ENCODE measurements at places on chromosomes 1 and 21.

- DNase-seq: peak; percentile 78
These were observed 148.6 kb downstream of the PPIAL4G start for GRCh38 chr1:148334339-148335130.

GRCh38 chr1:167105271-167106118 is 11.6 kb downstream of the STYXL2 start:
- DNase-seq: no peak

DNA sequence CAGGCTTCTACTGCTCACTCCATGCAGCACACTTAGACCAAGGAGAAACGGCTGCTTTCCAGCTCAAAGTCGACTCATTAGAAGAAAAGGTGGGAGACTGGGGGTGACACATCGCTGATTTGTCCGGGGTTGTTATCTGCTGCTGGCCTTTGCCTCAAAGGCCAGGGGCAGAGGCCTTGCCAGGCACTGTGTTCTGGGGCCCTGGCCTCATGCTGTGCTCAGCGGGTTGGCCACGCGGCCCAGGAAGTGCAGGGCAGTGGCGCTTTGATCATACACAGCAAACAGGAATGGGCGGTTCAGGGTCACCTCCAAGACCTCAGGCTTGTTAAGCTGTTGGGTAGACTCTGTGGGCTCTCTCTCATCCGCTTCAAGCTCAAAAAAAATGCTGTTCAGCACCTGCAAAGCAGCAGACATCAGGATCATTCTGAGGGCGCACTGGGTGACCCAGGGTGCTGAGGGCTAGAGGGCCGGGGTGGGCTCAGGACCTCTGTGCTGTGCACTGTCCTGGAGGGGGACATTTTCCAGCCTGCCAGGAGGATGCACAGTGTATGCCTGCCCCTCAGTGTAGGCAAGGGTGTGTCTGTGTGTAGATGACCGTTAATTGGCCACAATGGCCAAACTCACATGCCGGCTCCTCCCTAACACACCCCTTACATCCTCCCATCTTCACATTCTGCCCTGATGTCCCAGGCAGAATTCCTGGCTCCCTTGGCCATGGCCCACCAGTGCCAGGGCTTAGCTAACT is 10.8 kb downstream of the AGT start:
- DNase-seq: no peak

GRCh38 chr1:87403061-87403820 is 74.6 kb downstream of the LMO4 start:
- no peak for DNase-seq

DNA sequence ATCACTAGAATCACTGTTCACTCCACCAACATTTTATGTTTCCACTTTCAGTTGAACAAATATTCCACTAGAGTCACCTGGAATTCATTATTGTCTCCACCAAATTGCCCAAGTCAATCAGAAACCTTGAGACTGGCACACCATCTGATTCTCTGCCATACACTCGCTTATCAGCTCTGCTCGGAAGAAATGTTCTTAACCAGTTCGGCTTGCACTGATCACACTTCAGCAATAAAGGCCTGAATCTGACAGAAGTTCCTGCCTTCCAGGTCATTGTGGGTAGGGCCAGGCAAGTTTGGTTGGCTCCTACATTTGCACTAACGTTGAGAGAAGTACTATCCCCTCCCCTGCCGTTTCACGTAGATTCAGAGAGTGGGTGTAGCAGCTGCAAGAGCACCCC is 10.0 kb downstream of the TPM3 start:
- no peak for DNase-seq

DNA sequence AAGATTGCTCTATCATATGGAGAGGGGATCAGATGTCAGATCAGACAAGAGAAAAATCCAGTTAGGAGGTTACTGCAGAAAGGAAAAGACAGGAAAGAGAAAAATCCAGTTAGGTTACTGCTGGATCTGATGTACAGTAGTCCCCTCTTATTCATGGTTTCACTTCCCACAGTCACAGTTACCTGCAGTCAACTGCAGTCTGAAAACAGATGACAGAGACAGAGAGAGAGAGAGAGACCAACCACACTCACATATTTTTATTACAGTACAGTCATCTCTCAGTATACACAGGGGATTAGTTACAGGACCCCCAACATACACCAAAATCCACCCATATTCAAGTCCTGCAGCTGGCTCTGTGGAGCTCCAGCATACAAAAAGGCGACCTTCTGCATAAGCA is 29.3 kb downstream of the NUP133 start:
- no peak for DNase-seq

DNA sequence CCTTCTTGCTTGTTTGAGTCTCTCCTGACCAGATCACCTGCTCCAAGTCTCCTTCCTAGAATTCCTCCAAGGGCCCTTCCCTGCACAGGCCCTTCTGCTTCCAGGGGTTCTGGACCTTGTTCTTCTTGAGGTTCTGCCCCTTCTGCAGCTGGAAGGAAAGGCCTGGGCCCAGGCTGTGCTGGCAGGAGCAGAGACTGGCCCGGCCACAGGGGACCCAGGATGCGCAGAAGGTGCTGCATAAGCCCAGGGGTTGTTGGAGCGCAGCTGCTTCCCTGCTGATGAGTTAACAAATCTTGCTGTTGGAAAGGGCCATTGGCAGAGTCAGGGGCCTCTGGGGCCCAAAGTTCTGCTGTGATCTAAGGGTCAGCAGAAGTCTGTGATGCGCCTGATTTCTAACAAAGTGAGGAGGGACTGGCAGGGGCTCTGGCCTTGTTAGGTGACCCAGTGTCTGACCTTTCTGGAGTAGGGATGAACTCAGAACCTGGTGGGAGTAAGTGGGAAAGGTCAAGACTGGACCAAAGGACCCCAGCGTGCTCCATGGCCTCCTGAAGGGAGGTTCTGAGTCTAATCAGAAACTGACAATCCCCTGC is 509.8 kb downstream of the PTPRU start:
- no peak for DNase-seq

DNA sequence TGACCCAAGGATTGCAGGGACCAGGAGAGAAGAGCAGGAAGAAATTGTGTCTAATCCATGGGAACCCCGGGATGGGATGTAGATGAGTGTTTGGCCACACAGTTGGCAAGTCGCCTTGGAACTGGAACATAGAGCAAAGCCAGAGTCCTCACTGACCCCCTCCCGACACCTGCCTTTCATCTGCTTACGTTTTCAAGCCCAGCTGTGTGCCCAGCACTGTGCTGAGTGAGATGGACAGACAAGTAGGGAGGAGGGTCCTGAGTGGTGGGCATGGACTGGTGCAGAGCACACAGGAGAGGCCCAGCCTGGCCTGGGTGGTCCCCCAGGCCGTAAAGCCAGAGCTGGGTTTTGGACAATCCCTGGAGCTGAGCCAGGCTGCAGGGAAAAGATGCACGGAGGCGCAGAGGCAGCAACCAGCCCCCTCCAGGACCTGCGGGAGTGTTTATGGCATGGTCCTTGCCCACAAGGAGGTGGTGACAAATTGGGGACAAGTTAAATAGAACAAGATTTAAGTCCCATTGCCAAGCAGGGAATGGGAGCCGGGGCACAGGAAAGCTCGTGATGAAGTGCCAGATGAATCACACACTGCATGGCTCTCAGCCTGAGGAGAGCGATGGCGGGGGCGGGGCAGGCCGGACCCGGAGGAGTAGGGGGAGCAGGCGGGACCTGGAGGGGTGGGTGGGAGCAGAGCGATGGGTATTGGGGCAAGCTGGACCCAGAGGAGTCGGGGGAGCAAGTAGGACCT is 157.8 kb upstream of the VAMP3 start:
- no peak for DNase-seq

GRCh38 chr1:220928725-220929300 is 49.6 kb downstream of the HLX start:
- no peak for DNase-seq

GRCh38 chr1:102715150-102715549 is 393.2 kb downstream of the COL11A1 start:
- no peak for DNase-seq

- no peak for DNase-seq
These were observed 40.9 kb downstream of the ALPL start for GRCh38 chr1:21550097-21550496.

DNA sequence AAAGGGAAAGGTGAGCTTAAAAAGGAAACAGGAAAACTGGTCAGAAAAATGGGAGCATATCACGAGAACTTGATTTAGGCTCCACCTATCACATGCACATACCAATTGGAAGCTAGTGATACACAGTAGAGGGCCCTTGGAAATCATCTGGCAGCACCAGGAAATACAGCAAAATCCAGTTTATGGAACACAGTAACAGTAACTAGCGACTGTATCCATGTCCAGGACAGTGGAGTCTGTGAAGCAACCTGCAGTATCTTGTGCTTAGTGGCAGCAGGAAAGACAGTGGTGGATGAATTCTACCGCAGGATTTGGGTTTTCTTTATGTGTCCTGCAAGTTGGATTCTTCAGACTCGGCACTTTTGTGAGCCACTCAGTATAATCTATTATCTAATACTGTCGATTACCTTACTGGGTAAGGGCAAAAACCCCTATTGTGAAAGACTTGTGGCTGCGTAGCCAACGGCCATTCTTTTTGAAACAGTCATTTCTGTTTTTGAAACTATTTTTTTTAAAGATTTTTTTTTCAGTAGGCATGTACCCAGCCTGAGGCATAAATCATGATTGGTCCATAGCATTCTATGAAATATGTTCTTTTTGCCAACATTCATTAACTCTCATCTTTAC is 1.6 kb upstream of the KDM4A start:
- no peak for DNase-seq

GRCh38 chr1:78658901-78659300 is 9.3 kb downstream of the IFI44 start:
- no peak for DNase-seq

GRCh38 chr1:42657201-42657600 is 1.0 kb upstream of the PPIH start:
- no peak for DNase-seq

DNA sequence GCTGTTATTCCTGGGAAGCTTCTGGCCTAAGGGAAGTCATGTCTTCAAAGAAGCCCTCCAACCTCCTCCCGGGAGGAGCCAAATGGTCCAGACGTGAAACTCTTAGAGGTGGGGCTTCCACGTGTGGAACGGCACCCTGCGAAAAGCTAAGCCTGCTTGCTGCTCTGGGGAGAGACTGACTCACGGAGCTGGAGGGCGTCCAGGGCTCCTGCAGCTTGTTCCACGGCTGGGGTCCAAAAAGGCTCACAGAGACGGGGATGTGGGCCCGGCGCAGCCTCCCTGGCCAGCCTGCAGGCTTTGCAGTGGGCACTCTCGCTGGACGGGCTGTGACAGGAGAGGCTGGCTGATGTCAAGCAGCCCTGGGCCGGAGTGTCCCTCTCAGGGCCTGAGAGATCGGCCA is 105.1 kb downstream of the COLGALT2 start:
- DNase-seq: no peak

GRCh38 chr1:38872401-38873026 is 634 bp downstream of the MYCBP start:
- peak; percentile 26 for DNase-seq

GRCh38 chr1:23546897-23547584 is 12.3 kb downstream of the ID3 start:
- no peak for DNase-seq

DNA sequence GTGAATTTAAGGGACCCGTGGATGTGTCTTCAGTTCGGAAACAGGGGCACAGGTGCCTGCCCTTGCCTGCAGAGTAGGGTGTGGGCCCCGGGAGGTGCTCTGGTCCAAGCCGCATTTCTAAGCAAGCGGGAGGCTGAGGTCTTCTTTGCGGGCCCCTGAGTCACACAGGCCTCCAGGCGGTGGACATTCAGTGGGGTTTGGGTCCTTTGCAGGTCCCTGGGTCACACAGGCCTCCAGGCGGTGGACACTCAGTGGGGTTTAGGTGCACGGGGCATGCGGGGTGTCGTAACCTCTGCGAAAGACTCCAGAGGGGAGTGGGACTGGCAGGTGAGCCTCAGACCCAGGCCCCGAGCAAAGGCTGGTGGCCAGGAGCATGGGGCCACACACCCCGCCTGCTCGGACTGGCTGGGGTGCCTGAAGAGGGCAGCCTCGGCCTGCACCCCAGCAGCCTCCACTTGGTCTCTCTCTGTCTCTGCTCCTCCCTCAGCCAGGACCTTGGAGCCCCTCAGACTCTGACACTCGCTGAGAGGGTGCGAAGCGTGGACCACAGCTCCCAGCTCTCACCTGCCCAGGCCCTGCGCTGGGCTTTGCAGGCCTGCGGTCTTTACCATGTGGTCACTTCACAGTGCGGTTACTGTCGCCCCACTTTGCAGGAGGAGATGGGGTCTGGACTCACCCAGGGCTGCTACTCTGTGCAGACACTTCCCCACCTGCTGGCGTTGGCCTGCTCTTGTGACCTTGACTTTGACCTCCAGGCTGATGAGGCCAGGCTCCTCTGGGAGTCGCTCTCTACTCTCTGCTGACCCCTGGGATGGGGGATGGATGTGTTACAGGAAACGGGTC is 6.0 kb upstream of the AGPAT3 start:
- no peak for DNase-seq

DNA sequence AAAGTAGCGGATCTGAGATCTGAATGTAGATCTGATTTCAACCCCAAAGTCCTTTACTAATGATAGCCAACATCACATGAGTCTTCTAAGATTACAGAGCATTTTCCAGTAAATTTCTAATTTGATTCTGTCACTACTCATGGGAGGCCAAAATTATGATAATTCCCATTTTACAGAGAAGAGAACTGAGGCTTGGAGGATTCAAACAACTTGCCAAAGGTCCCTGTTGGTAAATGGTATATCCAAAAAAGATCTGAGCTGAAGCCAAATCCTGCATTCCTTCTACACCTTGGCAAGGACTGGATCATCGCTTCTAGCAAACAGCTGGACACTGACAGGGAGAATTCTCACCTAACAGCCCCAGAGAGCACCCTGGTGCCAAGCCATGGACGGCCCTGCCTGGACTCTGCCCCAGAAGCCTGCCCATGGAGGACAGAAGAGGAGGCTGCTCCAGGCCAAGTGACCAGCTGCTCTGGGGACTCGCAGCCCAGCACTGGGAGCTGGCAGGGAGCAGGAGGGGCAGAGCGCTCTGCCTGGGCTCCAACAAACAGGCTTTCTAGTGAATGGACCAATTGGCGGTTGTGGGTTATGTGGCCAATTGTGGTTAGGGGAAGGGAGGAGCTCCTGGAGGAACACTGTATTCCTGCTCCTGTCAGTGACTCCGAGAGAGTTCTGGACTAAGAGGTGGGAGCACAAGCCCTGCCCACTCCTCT is 6.4 kb upstream of the CSF1 start:
- DNase-seq: no peak

GRCh38 chr21:45292399-45293219 is 4.9 kb upstream of the POFUT2 start:
- peak; percentile 89 for DNase-seq

DNA sequence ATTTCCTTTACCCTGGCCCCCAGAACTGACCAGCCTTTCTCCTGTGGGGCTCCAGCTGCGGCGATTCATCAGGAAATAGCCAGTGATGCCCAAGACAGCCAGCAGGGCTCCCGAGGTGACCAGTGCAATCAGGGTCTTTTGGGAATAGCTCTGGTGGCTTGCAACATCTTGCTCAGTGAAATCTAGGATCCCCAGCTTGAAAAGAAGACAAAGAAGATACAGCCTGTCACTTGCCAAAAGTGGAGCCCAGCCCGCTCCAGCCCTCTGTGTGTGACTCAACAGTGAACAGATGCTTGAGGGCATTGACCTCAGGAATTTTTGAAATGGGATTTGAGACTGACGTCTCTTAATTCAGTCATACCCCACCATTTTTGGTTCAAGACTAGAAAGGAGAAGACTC is 22.3 kb downstream of the CD34 start:
- no peak for DNase-seq

GRCh38 chr1:247535402-247535801 is 838 bp downstream of the OR2C3 start:
- no peak for DNase-seq

GRCh38 chr1:30884723-30885122 is 23.8 kb downstream of the SDC3 start:
- no peak for DNase-seq

- DNase-seq: no peak
These were observed 69.8 kb downstream of the SPSB1 start for GRCh38 chr1:9362488-9362887.

- DNase-seq: no peak
These were observed 127.5 kb upstream of the RGS1 start for GRCh38 chr1:192448026-192448578.
